NCI-H2029 (cell line): ENCODE measurements at places on chromosomes 2 and 18.

- no peak for DNase-seq
Measured at GRCh38 chr18:44682201-44682870, 1.6 kb downstream of the SETBP1 start.

GRCh38 chr18:13412901-13413300 is 194.3 kb downstream of the LDLRAD4 start:
- DNase-seq: peak; percentile 48

GRCh38 chr2:214471990-214472389 is 61.1 kb downstream of the VWC2L start:
- no peak for DNase-seq

DNA sequence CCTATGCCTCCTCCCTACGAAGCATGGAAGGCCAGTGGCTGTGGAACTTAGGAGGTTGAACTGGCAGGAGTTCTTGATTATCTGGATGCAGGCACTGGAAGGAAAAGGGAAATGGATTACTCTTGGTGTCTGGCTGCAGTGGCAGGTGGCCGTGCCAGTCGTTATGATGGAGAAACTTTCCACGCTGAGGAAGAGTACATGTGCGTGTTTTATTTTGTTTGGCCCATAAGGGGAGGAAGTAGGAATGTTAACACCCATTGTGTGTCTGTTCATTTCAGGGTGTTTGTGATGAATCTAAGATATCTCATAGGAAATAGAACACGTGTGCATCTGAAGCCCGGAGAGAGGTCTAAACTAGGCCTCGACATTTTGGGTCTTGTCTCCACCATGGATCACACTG is 122.8 kb upstream of the NFATC1 start:
- no peak for DNase-seq

- peak; percentile 80 for DNase-seq
Measured at GRCh38 chr2:148914463-148914862, 39.4 kb downstream of the KIF5C start.

GRCh38 chr2:197504000-197504399 is 3.8 kb downstream of the HSPE1 start:
- DNase-seq: no peak

DNA sequence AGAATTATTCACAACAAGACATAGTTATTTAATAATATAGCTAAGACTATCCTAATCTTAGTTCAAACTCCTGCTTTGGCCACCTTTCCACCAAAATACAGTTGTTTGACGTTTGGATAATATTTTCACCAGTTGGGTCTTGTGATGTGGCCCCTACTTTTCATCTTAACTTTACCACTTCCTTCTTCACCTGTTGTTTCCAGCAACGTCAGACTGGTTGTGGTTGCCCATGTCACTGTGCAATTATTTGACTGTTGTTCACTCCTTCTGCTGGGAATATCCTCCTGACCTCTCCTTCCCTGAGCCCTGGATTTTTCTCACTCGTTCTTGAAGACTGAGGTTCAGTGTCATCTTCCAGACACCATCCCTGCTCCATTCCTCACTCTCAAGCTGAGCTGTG is 132.2 kb upstream of the RASGRP3 start:
- DNase-seq: no peak

GRCh38 chr18:26865557-26865956 is at the start of gene AQP4:
Gene AQP4, minus strand, starts transcription at chr18:26865707. Its CDS starts 18 bp downstream, at chr18:26865689.
- no peak for DNase-seq

DNA sequence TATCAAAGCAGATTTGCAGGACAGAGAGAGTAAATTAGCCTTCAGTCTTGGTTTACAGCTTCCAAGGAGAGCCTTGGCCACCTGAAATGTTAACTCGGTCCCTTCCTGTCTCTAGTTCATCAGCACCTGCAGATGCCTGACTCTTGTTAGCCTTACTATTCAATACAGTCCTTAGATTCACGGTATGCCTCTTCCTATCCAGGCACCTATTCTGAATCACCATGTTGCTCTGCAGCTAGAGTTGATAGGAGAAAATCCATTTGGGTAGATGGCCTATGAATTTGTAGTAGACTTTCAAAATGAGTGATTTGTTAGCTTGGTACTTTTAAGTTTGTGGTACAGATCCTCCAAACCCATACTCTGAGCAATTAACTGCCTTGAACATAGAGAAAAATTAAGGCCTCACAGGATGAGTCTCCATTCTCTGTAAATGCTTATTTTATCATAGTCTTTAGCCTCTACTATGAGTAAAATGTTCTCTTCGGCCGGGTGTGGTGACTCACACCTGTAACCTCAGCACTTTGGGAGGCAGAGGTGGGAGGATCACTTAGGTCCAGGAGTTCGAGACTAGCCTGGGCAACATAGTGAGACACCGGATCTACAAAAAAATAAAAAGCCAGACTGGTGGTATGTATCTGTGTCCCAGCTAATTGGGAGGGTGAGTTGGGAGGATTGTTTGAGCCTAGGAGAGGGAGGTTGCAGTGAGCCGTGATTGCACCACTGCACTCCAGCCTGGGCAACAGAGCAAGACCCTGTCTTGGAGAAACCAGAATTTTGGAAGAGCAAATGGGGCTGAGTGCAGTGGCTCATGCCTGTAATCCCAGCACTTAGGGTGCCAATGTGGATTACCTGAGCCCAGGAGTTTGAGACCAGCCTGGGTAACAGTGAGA is 32.9 kb downstream of the PTCD3 start:
- no peak for DNase-seq

DNA sequence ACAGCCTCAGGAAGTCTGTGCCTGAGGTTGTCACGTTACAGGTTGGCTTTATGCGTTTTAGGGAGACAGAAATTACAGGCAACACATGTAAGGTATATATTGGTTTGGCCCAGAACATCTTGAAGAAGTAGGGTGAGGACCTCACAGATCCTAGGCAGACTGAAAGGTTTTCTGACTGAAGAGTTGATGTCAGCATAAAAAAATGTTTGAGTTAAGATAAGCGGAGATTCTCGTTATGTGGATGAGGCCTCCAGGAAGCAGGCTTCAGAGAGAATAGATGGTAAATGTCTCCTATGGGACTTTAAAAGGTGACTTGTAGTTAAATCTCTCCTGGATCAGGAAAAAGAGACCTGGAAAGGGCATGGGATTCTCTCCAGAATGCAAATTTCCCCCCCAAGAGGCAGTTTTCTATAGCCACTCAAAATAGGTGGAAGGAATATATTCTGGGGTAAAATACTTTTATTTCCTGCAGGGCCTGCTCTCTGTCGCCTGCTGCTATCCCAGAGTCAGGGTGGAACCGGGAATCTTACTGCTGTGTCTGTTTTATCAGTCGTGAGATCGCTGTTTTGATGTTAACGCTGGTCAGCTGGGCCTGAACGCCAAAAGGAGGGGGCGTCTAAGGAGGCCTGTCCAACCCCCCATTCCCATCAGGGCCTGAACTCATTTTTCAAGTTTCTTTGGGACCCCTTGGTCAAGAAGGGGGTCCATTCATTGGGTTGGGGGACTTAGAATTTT is 171.1 kb downstream of the HDAC4 start:
- no peak for DNase-seq

DNA sequence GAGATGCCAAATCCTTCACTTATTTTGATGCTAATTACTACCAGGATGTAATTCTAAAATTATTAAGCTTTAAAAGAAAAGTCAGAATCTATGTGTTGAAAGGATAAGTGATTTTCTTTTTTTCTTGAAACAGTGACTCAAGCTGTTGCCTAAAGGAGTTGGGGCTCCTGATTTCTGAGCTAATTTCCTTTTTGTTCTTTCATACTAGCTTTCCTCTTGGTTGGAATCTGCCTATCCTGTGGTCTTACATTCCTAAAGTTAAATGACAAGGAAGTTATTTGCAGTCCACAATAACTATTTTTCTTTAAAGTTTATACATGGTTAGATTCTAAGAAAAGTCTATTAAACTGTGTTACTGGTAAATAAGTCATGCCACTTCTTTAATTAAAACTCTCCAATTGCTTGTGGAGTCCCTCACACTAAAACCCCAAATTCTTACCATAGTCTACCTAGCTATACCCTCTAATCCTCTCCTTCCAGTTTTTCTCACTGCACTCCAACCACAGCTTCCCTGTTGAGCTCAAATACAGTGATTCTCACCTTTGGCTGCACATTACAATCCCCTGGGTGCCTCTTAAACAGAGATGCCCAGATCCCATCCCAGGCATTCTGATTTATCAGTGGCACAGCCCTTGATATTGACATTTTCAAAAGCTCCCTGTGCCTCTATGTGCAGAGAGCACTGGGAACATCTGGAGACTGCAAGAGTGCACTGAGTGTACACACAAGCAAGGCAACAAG is 63.3 kb upstream of the EFEMP1 start:
- no peak for DNase-seq

GRCh38 chr2:96970910-96971309 is 15.5 kb downstream of the FAM178B start:
- DNase-seq: peak; percentile 87

DNA sequence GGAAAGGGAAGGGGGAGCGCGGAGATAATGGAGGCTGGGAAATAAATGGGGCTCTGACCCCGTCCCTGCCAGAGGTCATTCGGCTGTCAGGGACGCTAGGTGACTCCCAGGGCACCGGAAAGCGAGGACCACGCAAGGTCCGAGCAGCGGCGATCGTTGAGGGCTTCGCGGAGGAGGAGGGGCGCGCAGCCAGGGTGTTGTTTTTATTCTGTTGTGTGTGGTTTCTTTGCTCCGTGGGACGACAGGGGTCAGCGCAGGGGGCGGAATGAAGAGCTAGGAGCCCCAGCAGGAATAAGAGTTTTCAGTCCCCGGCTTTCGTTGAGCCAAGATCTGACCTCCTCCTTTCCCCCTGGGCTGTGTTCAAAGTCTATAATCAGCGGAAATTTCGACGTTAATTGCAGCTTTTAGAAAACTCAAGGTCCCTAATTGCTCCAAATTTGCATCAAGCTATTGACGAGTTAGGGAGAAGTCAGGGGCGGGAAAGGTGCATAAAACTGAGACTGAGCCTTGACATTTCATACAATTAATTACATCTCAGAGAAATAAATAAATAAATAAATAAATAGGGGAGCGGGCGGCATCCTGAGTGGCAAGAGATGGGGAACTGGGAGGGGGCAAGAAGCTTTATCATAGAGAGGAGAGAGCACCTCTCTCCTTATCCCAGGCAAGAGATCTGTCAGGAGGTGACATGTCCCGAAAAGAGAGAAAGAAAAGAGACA is 2.2 kb downstream of the GAD1 start:
- no peak for DNase-seq

- no peak for DNase-seq
Measured at GRCh38 chr2:86825693-86826381, 35.1 kb upstream of the CD8A start.

- no peak for DNase-seq
Measured at GRCh38 chr2:223487214-223487846, 114.8 kb downstream of the SCG2 start.

DNA sequence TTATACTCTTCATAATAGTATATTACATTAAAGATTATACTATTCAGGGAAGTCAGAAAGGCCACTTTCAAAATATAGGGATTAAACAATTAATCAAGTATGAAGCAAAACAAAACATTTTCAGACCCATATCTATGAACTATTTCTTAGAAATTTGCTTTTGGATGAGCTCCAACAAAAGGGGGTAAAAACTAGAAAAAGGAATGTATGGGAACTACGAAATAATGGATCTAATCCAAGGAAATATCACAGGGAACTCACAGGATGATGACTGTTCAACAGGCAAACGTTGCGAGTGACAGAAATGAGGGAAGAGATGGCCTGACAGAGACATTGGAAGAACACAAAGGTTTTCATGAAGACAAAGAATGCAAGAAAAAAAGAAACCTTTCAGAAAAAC is 27.9 kb downstream of the G6PC2 start:
- no peak for DNase-seq

DNA sequence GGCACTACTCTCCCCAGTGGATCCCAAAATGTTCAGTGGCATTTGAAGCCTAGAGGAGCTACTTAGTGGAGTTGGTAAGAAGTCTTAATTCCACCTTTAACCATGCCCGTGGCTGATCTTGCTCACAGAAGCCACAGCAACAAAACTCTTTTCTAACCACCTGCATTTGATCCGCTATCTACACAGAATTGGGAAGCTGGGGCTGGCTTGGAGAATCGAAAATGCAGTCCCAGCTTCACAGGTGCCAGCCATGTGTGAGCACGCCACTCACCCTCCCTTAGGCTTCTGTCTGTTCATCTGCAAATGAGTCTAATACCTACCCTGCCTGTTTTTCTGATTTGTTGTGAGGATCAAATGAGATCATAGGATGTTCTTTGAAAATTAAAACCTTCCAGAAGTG is 182.6 kb downstream of the BCL11A start:
- no peak for DNase-seq

- no peak for DNase-seq
Measured at GRCh38 chr2:216774620-216775019, 79.3 kb upstream of the IGFBP5 start.

DNA sequence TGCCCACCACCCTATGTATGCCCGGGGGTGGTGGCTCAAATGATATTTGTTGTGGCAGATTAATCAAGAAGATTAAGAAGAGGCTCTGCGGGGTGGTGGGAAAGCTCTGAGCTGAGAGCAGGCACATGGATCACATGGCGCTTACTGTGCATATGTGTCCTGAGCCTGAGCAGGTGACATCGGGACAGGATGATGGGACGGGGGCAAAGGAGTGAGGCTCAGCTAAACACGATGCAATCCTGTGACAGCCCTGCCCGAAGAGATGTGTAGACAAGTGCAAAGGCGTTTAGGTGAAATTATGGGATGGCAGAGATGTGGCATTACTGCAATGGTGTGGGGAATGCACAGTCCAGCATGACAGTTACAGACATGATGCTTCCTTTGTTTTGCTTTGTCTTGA is 6.0 kb downstream of the LRRC30 start:
- no peak for DNase-seq

- DNase-seq: peak; percentile 16
Measured at GRCh38 chr2:190119257-190119656, 56.7 kb upstream of the MSTN start.

GRCh38 chr2:27653397-27653796 is 10.0 kb downstream of the SUPT7L start:
- no peak for DNase-seq

DNA sequence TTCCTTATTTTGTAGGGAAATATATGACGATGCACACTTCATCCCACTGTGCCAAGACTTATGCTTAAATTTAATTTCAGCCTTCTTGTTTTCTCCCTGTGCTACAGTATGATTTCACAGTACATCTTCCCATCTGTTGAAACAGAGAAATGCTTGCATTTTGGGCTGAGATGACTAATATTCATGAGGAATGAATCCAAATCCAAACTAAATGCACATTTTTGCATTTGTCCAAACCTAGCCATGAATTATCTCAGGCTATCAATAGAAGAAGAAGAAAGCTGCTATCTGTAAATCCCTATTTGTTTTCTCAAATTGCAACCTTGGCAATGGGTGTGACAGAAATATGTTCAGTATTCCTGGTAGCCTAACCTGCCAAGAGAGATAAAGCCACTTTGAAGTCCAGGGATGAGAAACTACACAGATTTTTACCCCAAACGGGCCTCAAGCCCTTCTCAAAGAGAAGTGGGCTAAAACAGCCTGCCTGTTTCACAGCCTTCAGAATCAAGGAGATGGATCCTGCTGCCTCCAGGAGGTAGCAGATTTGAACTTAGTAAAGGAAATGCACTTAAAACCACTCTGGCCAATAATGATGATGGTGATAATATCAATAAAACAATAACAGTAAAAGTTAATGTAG is 306.9 kb upstream of the NT5C1B start:
- DNase-seq: no peak

GRCh38 chr2:84878459-84878858 is 2.4 kb downstream of the TRABD2A start:
- no peak for DNase-seq
